Adipocyte (in vitro differentiated cells): ENCODE measurements at places on chromosomes 5 and 9.

DNA sequence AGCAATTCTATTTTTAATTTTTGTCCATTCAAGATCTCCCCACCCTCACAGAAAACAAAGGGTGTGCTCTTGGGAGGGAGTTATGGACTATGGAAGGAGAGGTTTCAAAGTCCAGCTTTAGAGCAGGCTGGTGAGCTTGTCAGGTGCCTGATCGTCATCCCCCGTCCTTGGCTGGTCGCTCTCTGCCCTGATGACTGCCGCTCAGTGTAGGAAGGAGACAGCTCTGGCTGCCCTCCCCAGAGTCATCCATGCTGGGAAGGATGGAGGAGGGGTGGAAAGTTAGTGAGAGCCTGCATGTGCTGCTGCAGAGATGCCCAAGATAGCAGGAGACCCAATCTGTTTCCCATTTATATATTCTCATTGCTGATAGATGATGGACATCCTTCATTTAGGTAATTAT lies 96.6 kb downstream of the NLN start:
- DNase-seq = no peak

GRCh38 chr9:20684875-20685696 lies 1.0 kb downstream of the FOCAD start:
- DNase-seq = peak; percentile 88

DNA sequence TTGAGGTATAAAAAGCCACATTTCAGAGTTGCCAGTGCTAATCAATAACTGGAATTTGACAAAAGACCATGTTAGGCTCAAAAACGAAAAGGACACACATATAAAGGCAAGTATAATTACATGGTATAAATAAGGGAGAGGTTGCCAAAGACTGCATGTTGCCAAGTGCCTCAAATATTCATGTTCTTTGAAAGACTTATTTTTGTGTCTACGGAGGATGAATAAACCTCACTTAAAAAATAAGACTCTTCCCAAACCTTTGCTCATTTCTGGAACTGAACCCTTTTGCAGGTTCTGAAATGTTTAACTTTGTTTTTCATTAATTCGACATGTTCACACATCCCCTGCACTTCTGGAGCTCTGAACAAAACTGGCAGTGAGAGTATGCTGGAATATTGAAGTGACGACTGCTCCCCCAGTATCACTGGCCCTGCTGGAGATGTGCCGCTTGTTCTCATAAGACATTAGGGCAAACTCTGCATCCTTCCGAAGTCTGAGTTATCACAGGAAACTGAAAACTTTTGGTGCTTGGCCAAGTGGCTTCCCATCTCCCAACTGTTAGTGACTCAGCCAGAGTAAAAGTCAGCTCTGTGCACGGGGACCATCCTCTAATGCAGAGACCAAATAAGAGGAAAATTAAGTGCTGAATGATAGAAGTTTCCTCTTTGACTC lies 336.8 kb downstream of the GLIS3 start:
- DNase-seq = peak; percentile 60

DNA sequence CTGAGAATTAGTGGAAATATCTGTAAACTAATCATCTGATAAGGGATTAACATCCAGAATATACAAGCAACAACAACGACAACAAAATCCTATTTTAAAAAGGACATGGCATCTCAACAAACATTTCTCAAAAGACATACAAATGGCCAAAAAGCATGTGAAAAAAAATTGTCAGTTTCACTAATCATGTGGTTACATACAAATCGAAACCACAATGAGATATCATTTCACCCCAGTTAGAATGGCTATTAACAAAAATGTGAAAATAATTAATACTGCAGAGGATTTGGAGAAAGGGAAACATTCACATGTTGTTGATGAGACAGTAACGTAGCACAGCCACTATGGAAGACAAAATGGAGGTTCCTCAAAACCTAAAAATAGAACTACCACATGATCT lies 69.5 kb downstream of the ERP44 start:
- no peak for DNase-seq

DNA sequence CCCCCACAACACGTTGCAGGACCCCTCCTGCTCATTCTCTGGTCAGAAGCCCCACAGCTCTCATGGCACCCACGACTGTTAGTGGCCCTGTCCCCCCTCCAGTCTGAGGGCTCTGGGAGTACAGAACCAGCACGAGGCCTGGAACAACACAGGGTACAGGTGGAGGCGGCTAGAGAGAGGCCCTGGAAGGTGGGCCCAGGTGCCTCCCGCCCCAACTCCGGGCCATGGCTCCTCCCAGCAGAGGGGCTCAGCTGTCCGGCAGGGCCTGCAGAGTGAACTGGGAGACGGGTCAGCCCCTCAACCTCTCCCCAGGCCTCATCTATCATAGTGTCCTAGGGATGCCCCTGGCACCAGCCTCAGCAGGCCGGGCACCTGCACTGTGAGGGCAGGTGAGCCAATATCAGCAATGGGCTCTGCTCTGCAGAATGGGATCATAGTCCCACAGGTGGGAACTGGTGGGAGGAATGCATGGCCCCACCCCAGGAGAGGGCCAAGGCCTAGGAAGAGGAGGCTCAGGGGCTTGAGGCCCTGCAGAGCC lies 58.6 kb downstream of the BARX1 start:
- DNase-seq = no peak

- no peak for DNase-seq
These were observed 58.1 kb upstream of the ABCA1 start for GRCh38 chr9:104986096-104986495.

- no peak for DNase-seq
These were observed at the start of gene DOK3 for GRCh38 chr5:177509381-177509951. TSS of gene DOK3 (minus strand) at chr5:177509826. CDS start at chr5:177509540, 286 bp downstream.

GRCh38 chr9:107462691-107463090 lies 26.9 kb downstream of the KLF4 start:
- no peak for DNase-seq

GRCh38 chr9:114086009-114086408 lies 7.9 kb upstream of the AMBP start:
- no peak for DNase-seq

GRCh38 chr5:173794901-173795416 lies 93.2 kb upstream of the CPEB4 start:
- DNase-seq = no peak

GRCh38 chr9:19533373-19533772 lies 124.6 kb downstream of the ACER2 start:
- peak; percentile 2 for DNase-seq

DNA sequence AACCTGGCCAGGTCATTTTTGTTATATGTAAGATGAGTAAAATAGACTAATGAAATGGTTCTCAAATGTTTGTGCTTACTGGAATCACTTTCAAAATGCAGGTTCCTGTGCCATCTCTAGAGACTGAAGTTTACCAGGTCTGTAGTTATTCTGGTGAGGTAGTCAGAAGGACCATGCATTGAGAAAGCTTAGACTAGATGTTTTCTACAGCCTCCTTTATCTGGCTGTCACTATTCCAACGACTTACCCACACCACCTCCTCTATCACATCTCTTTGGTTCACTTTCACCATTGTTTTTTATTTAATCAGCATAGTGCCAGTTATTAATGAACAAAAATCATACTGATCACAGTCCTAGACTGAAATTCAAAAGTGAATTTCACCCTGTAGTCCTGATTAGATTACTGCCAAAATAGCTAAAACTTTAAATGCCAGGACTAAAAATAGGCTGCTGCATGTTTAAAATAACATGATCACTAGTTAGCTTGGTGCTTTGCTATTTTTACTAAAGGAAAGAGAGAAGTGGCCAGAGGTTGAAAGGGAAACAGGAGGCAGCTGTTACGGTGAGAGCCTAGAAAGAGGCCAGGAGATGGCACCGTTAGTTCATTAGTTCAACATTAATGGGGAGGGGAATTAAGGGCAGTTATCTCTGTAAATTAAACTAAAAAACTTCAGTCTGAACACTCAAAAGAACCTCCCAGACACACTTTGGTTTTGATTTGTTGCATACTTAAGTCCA lies 13.9 kb upstream of the FNIP1 start:
- DNase-seq = peak; percentile 48

DNA sequence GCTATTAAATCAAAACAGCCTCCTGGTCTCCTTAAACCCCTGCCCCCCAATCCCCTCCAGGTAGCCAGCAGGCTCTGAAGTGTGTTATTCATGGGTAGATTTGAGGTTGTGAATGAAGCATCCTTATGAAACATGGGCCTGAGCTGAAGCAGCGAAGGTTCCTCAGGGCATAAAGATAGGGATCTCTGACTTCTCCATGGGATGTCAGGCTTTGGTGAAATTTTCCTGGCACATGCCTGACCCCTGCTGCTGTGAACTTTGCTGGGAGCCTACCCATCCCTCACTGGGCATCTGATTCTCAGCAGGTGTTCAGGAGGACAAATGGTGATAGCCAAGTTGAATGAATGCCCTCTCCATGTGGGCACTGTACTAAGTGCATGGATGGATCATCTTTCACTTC lies 250.3 kb downstream of the ASTN2 start:
- DNase-seq = no peak
